ENCODE measurements at places on chromosomes 2 and 18.

- DNase-seq: peak; percentile 80
Observed at GRCh38 chr2:43637030-43637803, at the start of gene PLEKHH2. PLEKHH2 (plus strand) TSS chr2:43637260; CDS start chr2:43644674, 7,414 bp downstream.

DNA sequence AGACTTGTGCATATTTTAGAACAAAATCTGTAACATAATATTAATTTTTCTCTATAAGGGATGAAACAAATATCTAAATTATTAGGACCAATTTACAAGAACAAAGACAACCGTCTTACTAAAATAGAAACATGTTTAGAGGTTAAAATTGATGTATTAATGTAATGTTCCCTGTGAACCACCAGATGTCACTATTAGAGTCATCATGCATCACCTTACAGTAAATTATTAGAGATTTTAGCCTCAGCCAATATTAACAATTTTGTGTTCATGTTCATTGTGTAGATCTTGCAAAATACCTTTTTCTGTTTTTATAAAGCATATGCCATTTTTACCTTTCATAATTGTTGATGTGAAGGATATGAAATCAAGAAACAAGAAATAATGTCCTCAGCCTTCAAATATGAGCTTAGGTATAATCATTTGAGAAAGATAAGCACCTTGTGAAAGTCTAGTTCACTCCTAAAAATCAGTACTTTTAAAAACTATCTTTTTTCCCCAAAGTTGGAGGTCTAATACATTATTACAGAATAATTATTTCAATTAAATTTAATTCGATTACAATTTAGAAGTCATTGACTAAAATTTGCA, 344.3 kb upstream of the KCNH7 start:
- DNase-seq: no peak

DNA sequence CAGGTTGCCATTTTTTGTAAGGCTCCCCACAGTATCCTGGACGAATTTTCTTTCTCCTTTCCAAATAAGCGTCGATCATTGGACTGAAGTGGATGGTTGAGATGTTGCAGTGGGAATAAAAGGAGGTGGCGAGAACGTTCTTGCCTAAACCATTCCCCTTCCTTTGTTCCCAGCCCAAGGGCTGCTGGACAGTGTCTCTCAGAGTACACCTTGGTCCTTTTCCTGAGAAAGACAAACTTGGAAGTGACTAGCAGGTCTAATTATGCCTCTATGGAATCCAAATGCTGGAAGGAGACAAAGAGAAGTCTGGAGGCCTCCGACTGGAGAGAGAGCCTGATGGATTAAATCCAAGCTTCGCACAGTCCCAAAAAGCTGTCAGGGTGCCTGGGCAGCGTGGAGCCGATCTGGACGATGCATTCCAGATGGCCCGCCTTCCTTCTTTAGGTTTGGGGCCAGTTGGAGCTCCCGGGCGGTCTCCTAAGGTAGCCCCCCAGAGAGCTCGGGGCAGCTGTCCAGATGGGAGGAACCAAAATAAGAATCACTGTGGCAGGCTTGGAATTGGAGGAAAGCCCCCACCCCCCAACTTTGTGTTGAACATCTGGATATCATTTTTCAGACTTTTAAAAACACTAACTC, 186.8 kb downstream of the TMEM247 start:
- DNase-seq: no peak

DNA sequence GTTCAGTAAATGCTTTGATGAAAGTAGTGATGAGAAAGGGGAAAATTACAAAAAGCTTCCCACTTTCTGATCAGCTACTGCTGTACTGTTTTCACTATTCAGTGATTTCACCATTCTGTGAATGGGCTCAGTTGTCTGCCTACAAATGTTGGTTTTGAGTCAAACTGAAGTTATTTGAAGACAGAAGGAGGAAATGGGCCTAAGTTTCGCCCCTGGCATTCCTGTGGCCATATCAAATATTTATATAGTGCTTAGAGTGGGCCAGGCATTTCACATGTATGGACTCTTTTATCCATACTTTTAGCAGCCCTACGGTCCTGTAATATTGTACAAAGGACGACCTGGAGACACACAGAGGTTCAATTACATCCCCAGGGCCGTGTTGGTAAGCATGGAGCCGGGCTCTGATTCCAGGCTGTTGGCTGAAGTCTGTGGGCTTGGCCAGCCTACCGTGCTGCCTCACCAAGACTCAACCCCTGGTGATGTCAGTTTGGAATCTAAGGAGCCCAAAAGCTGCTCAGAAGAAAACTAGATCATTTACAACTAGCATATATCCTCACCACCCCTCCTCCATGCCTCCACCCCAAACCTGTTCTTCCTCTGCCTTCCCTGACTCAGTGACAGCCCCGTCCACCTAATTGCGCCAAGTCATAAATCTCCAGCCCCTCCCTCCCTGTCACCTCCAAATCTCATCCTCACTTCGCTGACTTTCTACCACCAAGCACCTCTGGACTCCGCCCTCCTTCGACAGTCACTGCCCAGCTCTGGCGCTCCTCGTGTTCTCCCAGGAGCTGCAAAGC, 10.1 kb upstream of the GRHL1 start:
- DNase-seq: no peak

DNA sequence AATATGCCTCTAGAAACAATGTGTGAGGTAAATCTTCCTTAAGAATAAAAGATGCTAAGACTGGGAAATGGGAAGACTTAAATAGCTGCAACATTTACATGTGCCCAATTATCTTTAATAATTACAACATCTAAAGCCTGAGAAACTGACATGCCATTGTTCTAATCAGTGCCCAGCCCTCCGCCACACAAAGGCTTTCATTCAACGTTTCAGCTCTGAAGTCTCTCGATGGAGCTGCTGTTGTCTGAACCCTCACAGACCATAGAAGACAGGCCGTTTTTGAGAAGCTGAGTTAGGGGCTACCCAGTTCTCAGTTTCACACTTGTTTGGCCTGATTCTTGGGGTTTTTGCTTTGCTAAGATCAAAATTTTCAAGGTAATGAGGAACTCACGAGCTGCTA, 315.4 kb upstream of the CHST9 start:
- DNase-seq: no peak

DNA sequence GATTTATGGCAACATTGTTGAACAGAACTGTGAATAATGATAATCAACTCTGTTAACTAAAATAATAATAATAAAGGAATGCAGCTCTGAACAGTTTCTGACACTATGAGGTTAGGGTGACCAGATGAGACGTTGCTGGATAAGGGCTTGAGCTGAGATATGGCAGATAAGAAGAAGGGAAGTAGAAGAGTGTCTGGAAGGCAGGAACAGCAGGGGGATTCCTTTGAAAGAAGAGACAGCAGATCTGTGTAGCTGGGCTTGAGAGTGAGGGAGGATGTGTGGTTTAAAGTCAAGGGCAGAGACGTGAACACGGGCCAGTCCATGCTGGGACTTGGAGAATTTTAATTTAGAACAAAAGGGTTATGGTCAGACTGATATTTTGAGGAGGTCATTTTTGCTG, 273.1 kb upstream of the SLC14A2 start:
- DNase-seq: no peak

DNA sequence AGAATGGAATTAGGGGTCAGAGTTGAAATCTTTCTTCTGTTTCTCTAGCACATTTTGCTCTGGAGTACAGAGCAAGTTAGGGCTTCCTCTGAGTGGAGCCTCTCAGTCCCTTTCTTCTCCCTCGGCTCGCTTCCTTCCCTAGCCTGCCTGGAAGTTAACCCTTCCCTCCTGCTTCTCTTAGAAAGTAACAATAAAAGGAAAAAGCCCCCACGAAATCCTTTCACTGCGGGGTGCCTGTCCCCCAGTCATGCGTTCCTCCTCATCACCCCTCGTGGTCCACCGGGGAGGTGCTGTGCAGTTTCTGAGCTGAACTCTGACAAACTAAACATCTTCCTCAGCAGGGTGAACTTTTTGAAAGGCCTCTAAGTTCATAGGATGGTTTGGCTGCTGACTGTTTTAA, 2.0 kb downstream of the IGFBP2 start:
- DNase-seq: no peak

DNA sequence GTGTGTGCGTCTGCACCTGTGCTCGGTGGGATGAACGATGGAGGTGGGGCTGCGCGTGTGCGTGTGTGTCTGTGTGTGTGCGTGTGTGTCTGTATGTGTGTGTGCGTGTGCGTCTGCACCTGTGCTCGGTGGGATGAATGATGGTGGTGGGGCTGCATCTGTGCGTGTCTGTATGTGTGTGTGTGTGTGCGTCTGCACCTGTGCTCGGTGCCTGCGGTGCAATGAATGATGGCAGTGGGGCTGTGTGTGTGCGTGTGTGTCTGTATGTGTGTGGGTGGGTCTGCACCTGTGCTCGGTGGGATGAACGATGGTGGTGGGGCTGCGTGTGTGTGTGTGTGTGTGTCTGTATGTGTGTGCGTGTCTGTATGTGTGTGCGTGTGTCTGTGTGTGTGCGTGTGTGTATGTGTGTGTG, 48.5 kb upstream of the CTDP1 start:
- no peak for DNase-seq

DNA sequence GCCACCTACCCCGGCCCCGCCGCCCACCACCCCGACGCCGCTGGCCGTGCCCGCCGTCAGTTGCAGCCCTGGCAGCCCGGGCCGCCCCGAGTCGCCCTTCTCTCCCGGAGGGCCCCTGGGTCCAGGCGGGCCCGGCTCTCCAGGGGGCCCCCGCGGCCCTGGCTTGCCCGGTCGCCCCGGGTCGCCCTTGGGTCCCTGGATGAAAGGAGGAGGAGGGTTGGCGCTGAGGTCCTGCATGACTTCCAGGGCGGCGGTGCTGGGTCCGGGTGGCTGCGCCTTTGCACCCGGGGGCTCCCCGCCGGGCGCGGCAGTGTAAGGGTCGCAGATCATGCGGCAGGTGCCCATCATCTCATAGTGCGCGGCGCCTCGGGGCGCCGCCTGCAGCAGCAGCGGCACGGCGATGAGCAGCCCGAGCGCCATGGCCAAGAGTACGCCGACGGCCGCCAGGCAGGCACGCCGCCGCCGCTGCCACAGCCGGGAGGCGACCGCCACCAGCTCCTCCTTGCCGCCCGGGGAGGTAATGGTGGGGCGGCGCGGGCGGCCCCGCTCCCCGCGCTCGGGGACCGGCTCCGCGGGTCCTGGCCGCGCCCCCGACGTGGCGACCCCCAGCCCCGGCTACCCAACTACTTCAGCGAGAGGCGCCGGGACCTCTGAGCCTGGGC, 570 bp downstream of the C1QL2 start:
- no peak for DNase-seq

GRCh38 chr2:60411295-60411694, 142.2 kb downstream of the BCL11A start:
- DNase-seq: no peak

- no peak for DNase-seq
Observed at GRCh38 chr2:127569666-127570065, 34.2 kb downstream of the MYO7B start.

- no peak for DNase-seq
Observed at GRCh38 chr2:162125138-162125537, 26.9 kb downstream of the GCG start.

- no peak for DNase-seq
Observed at GRCh38 chr2:207251573-207252192, 85.9 kb upstream of the KLF7 start.

DNA sequence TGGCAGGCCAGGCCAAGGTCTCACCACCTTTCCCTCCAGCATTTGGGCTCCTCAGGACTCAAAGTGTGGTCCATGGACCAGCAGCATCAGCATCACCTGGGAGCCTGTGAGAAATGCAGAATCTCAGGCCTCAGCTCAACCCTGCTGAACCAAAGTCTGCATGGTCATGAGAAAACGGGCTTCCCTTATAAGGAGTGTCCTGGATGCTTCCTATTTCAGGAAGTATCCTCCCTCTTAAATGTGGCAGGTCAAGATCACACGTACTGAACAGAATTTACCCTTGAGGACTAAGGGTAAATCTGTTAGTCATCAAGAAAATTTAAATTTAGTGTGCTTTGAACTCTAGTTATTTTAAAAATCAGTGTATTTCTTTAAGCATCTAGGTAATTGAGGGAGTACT, 11.8 kb downstream of the CD8A start:
- DNase-seq: no peak

GRCh38 chr2:215794829-215795546, 218.4 kb downstream of the MREG start:
- DNase-seq: no peak

DNA sequence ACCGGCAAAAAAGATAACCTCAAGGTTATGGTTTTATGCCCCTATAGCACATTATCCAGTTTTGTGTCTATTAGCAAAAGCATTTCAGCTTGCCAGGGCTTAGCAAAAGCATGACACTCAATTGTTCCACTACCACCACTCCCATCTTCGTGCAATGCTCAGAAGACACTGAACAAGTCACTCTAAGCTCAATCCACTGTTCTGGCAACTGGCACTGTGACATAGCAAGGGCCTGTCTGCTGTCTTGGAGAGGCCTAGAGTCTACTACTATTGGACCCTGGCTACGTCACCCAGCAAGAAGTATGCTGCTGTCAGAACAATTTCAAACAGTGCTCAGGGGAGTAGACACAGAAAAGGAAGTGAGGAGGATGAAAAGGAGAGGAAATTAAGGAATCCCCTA, 103.5 kb upstream of the PPP1CB start:
- no peak for DNase-seq

GRCh38 chr2:239557516-239557915, 156.7 kb upstream of the HDAC4 start:
- DNase-seq: no peak

GRCh38 chr2:88660622-88661021, 30.9 kb upstream of the RPIA start:
- no peak for DNase-seq

DNA sequence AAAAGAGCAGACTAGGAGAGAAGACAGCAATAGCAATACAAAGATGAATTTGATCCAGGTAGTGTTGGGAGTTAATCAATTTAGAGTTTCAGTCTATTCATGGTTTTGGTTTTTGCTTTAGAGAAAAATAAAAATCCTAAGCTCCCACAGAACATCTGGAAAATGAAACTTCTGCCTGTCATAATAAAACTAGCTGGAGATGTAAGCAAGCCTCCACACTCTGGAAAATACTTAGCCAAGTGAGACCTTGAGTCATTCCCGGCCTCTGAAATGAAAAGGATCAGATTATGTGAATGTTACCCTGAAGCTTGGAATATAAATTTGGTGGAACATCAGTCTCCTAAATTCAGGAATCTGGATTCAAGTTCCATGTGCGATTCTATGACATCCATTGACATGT, 485.6 kb upstream of the SPRED2 start:
- no peak for DNase-seq

- no peak for DNase-seq
Observed at GRCh38 chr2:47265158-47265557, 110.0 kb upstream of the STPG4 start.

- no peak for DNase-seq
Observed at GRCh38 chr18:51666763-51667191, 469.3 kb upstream of the MEX3C start.

- no peak for DNase-seq
Observed at GRCh38 chr2:99476629-99477028, 13.2 kb downstream of the REV1 start.

GRCh38 chr2:225764346-225764745, 364.8 kb downstream of the NYAP2 start:
- no peak for DNase-seq

GRCh38 chr18:11175266-11175979, 26.1 kb upstream of the PIEZO2 start:
- DNase-seq: no peak

DNA sequence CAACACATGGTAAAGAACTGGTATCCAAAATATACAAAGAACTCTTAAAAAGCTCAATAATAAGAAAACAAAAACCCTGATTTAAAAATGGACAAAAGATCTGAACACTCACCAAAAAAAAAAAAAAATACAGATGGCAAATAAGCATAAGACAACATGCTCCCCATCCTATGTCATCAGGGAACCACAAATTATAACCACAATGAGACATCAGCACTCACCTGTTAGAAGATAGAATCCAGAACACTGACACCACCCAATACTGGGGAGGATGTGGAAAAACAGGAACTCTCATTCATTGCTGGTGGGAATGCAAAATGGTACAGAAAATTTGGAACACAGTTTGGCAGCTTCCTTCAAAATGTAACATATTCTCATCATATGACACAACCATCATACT, 66.7 kb downstream of the TMX3 start:
- no peak for DNase-seq
